ENCODE measurements at places on chromosomes 4 and X.

DNA sequence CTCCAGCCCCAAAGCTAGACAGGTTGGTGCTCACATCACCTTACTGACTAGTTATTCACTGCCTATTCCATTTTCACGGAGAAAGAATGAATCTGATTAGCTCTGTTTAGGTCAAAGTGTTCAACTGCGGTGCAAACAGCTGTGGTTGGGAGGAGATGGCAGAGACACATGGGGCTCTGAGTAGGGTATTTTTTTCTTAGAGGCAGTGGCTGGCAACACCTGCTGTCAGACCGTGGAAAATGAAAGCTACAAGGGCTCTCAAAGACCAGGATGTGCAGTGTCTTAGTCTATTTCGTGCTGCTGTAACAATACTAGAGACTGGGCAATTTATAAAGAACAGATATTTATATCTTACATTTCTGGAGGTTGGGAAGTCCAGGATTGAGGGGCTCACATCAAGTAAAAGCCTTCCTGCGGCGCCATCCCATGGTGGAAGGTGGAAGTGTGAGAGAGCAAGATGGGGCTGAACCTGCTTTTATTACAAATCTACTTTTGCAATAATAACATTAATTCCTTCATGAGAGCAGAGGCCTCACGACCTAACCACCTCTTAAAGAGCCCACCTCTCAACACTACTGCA is 10.6 kb downstream of the NYX start:
- DNase-seq: no peak

DNA sequence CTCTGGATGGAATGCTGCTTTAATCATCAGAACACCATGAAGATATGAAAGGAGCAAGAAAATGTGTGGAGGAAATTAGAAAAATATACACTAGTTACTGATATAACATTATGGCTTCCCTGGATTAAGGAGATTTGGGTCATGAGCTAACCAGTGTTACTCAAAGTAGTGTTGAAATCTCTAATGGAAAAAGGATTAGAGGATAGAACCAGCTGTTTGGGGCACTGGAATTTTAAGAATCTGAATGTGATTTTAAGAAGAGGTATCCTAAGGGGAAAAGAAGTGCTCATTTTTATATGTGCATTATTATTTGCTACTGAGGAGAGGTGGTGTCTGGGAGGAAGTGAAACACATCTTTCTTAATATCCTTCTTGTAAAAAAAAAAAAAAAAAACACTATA is 164.1 kb upstream of the PPARGC1A start:
- DNase-seq: no peak

GRCh38 chr4:112956484-112956896 is 93.0 kb upstream of the ANK2 start:
- no peak for DNase-seq

GRCh38 chr4:81460191-81460701 is 11.5 kb downstream of the RASGEF1B start:
- no peak for DNase-seq

DNA sequence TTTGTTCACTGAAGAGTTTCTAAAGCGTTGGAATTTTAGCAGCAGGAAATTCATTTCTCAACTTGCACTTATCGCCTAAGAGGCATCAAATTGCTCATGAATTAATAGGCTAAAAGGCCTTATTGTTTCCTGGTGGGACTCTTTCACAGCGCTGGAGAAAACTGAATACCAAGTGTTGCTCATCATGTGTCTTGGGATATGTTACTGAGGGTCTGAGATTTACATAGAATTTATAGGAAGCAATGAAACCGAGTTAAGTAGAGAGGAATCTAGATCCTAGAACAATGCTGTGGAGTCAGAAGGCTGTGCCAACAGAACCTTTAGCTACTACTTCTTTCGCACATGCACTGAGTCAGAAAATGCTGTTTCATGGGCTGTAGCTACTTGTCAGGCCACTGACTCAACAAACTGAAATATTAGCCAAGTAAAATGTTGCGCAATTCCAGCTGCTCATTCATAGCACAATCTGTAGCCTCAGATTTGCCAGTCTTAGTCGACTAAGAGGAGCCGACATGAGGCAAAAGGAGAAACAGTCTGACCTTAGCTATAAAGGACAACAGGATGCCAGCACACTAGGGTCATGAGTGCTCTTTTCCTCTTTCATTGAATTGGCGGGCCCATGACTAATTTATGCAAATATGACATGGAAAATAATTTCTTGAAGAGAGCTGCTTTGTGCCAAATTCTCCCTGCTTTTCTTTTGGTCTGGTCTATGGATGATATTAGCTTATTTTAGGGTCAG is 35.9 kb upstream of the CXCL8 start:
- no peak for DNase-seq

DNA sequence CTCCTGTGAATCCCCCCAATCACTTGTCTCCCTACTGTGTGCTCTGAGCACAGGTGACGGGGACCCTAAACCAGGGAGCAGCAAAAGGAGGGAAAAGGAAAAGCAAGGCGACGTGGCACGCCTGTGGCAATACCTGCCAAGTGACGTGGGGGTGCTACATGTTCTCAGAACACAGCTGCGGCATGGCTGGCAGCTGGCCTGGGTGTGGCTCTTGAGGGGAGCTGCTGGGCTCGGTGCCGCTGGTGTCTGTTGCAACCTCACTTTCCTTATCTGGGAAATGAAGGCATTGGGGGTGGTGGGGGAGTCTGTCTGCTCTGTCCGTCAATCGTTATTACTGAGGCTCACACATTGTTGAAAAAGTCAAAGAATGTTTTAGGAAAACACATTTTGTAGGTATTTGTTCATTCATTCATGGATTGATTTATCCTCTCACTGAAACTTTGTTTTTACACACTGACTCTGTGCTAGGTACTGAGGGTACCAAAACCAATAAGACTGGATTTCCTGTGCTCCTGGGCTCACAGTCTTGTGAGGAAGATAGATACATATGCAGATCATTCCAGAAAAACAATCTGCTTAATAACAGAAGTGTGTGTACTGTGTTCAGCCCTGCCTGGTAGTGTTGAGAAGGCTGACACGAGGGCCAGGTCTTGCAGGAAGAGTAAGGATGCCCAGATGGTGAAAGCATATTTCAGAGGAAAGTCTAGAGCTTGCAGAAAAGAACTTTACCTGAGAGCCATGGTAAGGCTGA is 217.6 kb downstream of the PTTG2 start:
- peak; percentile 86 for DNase-seq

DNA sequence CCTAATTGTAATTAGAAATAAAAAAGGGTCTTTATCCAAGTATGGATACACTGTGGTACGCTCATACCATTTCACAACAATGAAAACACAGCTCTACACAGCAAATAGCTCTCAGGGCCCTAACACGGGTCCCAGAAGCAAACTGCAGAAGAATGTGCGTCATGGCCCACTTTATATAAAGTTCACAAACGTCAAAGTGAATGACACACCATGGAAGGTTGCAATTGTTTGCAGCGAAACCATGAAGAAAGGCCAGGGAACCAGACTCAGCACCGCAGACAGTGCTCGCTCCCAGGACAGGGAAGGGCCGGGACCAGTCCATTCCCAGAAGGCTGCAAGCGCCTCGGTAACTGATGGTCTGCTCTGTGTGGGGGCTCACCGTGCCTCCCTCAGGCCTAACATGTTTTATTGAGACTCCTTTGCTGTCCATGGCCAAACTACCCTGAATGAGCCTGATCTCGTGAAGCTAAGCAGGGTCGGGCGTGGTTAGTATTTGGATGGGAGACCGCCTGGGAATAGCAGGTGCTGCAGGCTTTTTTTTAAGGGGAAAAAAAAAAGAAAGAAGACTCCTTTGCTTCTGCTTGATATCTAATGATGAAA is 47.8 kb downstream of the ACOX3 start:
- DNase-seq: no peak

- DNase-seq: no peak
These were observed 184.0 kb upstream of the ZFP42 start for GRCh38 chr4:187811591-187811990.

DNA sequence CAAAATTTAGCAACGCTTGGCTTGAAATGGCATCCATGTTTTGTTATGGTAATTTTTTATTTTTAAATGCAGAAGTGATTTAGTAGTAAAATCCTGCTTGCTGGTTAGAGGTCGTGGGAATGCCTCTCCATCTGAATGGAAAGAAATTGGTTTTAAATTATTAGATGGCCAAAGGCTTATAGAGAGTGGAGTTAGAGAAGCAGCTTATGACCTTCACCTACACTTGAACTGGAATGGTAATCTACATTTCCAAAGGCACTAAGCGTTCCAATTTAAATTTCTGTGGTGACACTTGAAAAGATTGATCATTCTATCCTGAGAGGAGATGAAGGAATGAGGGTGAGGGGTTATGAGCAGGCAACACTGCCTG is 280.7 kb downstream of the RAPGEF2 start:
- no peak for DNase-seq

GRCh38 chr4:56619160-56619559 is 61.9 kb downstream of the HOPX start:
- no peak for DNase-seq

DNA sequence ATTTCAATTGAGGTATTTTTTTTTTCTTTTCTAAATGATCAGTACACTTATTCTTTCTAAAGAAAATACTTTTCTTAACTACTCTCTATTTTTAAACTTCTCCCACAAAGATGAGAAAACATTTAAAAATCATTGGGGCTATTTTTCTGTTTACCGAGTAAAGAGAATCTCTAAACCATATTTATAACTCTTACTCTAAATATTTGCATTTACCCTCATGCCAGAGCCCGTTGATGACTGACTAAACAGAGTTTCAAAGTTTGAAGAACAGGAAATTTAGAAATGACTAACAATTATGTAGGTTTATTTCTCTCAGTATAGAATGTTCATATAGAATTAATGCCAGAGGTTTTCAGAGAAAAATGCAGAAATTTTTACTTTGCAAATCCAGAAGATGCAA is 2.7 kb upstream of the ALB start:
- no peak for DNase-seq

DNA sequence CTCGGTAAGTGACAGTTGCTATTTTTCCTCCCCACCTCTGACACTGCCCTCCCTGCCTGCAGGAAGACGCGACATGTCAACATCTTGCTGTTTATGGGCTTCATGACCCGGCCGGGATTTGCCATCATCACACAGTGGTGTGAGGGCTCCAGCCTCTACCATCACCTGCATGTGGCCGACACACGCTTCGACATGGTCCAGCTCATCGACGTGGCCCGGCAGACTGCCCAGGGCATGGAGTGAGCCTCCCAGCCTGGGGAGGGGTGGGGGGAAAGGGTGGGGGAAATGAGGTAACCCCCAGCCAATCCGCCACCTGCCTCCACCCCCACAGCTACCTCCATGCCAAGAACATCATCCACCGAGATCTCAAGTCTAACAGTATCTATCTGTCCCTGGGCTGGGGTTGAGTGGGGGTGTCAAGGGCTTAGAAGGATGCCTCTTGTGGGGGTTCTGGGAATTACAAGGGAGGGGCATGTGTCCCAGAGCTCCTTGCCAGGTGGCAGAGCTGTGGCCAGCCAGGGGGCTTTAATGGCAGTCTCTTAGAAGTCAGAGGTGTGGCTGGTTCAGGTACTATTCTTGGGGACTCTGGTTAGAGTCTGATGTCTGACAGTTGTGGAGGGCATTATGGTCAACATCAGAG is 7.8 kb downstream of the ARAF start:
- no peak for DNase-seq

Data from spleen (tissue), 13 donors.